ENCODE measurements at places on chromosomes 7 and 10. TPM values are rescaled to one million over a fixed set of nuclear protein-coding genes. Genes with fewer than 3 reads are reported as not detected.

GRCh38 chr10:31623466-31623865, 304.4 kb downstream of the ZEB1 start:
- DNase-seq, result no peak

- DNase-seq, result no peak
Measured at GRCh38 chr7:13327669-13328068, 640.2 kb downstream of the ARL4A start.

DNA sequence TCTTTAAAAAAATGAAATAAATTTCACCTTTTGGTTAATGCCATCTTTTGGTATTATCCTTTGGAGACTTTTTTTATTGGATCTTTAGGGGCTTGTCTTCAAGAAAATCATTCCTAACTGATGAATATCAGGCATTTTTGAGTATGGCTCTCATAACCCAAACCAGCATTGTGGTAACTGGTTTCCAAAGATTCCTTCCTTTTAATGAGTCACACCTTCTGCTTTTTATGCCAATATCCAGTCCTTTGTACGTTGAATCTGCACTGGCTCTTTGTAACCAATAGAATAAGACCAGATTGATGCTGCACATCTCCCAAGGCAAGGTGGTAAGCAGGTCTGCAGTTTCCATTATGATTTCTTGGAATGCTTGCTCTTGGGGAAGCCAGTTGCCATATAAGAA, 89.1 kb downstream of the GPR158 start:
- DNase-seq, result no peak

DNA sequence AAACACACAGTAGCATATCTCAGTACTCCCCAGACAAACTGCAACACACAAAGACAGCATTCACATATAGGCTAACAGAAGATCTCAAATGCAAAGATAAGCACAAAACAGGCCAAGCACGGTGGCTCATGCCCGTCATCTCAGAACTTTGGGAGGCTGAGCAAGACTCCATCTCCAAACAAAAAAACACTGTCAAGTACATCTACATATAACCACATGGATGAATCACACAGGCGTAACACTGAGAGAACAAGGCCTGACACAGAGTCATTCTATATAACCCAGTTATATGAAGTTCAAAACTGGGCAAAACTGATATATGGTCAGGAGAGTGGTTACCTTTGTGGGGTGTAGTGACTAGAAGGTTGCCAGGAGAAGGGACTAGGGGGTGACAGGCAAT, 506.4 kb downstream of the KCNMA1 start:
- DNase-seq, result no peak

DNA sequence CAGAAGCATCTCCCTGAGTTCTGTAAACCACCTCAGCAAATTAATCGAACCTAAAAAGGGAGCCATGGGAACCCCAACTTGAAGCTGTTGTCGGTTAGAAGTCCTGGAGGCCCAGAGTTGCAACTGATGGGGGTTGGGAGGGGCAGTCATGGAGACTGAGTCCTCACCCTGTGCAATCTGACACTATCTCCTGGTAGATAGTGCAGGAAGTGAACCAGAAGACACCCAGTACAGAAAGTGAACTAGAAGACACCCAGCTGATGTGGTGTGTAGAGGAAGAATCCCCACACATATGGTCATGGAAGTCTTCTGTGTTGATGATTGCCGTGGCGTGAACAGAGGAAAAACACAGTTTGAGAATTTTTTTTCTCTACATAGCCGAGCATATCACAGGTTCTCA, 58.8 kb upstream of the SRRM3 start:
- no peak for DNase-seq

Gene TLL2
- 0.48 TPM for polyA plus RNA-seq

Gene KCNIP2
- 0.41 TPM for polyA plus RNA-seq
